Left cardiac atrium (tissue), 4 donors: ENCODE measurements at places on chromosomes 13 and 19. TPM values are rescaled to one million over a fixed set of nuclear protein-coding genes. Genes with fewer than 3 reads are reported as not detected.
A peak's percentile ranks its signal among the peaks of the same experiment; 100 is the strongest.

- DNase-seq = peak; percentile 39
Measured at GRCh38 chr19:45591004-45591637, 6.5 kb upstream of the OPA3 start.

GRCh38 chr13:57825066-57825465 is 193.5 kb downstream of the PCDH17 start:
- no peak for DNase-seq

DNA sequence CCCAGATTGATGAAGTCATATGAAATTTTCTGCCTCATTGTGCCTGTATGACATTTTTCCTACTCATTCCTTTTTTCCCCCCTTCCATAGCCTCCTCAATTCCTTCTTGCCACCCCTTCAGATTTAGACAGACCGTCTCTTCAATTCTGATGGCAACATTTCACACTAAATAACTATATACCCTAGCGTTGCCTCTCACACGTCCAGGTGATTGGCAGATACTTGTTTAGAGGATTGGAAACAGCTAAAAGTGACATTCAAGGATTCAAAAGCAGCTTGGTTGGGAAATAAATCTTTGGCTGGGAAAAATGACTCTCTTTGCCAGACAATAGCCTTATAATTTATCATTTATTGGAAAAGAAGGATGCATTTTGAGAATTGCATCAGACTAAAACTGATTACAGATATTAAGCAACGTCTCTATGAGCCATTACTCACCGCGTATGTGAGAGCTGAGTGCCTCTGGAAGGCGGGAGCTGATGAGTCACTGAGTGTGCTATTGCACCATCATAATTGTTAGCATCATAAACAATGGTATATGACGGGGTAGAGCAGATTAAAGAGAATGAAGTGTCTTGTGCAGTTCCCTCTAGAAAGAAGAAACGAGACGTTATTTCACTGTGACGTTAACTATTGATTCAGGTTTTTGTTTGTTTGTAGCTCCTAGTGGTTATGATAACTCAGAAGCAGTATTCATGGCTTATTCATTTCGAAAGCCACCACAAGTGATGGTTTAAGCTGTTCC is 61.1 kb upstream of the FAM216B start:
- DNase-seq = peak; percentile 26

GRCh38 chr13:76667551-76667950 is 218.7 kb downstream of the KCTD12 start:
- DNase-seq = no peak

GRCh38 chr13:35354285-35354684 is 122.2 kb downstream of the MAB21L1 start:
- no peak for DNase-seq

GRCh38 chr13:112686364-112686763 is 3.5 kb upstream of the ATP11A start:
- no peak for DNase-seq

DNA sequence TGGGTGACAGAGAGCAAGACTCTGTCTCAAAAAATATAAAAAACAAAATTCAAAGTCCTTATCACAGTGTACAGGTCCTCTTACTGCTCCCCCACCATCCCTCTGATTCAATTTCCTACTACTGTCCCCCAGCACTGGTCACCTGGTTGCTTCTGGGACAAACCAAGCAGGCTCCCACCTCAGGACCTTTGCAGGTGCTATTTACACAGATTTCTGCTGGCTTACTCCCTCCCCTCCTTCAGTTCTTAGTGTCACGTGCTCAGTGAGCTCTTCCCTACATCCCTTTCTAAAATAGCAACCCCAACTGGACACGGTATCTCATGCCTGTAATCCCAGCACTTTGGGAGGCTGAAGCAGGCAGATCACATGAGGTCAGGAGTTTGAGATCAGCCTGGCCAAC is 6.0 kb downstream of the IRF2BP1 start:
- no peak for DNase-seq

DNA sequence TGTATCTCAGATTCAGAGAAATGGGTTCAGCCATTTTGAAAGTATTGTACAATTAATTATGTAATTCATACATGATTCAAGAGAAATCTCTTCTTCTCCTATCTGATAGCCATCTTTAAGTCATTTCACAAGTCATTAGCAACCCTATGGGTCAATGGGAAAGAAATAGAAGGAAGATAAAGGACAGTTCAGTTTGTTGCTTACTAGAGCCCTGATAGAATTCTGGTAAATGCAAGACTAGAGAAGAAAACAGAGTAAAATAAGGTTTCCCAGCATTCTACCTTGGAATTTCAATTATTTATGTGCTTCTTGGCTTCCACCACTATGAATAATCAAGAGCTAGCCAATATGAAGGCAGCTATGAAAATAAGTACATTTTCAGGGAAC is 117.7 kb downstream of the LHFPL6 start:
- no peak for DNase-seq

DNA sequence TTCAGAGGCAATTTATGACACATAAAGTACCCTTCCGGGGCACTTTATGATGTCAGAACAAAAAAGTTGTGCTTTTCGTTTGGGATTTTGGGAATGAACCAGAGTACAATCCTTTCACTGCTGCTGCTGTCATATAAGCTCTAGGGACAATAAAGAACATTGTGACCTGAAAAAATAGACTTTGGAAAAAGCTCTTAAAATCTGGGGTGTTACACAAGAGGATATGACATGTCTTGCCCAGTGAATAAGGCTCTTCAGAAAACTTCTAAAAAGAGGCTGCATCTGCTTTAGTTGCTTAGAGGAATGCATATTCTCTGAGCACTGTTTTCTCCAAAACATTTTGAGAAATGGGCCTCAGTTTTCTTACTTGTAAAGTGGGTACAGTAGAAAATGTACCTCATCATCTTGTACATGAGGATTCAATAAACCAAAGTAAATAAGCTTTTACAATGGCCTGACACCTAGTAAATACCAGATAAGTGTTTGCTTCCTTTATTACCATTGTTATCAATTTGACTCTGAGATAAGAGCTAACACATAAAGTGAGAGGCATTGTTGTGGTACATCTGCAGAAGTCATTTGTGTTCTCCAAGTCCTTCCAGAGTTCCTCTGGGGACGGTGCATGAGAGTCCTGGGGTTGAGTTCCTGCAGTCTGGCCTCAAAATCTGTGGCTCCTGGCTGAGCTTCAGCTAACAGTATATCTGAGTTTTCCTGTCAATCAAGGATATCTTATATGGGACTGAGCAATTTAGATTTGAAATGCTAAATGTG is 67.4 kb upstream of the EDNRB start:
- DNase-seq = no peak

DNA sequence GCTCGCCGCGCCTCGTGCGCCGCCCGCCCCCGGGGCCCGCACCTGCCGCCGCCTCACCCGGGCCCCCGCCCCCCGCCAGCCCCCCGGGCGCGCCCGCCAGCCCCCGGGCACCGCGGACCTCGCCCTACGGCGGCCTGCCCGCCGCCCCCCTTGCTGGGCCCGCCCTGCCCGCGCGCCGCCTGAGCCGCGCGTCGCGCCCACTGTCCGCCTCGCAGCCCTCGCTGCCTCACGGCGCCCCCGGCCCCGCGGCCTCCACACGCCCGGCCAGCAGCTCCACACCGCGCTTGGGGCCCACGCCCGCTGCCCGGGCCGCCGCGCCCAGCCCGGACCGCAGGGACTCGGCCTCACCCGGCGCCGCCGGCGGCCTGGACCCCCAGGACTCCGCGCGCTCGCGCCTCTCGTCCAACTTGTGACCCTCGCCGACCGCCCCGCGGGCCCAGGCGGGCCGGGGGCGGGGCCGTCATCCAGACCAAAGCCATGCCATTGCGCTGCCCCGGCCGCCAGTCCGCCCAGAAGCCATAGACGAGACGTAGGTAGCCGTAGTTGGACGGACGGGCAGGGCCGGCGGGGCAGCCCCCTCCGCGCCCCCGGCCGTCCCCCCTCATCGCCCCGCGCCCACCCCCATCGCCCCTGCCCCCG is 17.2 kb downstream of the POLRMT start:
- DNase-seq = no peak

DNA sequence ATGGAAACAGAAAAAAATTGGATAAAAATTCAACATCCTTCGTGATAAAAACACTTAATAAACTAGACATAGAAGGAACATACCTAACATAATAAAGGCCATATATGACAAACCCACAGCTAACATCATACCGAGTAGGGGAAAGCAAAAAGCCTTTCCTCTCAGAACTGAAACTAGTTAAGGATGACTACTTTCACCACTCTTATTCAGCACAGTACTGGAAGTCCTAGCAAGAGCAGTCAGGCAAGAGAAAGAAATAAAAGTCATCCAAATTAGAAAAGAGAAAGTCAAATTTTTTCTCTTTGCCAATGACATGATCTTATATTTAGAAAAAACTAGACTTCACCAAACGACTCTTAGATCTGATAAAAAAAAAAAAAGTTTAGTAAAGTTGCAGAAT is 25.8 kb upstream of the SLC7A9 start:
- no peak for DNase-seq

DNA sequence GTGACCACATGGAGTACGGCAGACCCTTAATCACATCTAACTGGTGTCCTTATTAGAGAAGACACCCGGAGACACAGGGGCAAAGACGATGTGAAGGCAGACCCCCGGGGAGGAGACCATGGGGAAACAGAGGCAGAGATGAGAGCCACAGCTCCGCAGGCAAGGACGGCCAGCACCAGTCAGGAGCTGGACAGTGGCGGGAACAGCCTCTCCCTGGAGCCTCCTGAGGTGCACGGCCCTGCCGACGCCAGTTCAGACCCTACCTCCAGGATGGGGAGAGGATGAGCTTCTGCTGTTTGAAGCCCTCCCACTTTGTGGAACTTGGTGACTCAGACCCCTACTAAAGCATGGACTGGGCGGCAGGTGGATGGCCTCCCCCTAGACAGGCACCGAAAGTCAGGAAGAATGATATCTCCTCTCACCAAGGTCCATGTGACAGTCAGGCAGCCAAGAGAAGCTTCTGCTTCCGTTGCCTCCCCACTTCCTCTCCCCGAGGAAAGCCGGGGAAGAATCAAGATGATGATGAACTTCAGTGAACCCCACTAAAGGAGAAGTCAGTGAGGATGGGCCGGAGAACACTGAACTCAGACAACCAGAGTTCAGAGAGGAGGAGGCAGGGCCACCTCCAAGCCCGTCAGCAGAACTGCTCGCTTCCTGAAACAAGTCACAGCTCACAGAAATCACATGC is 25.4 kb downstream of the RAB20 start:
- DNase-seq = peak; percentile 47

GRCh38 chr19:39995794-39996193 is 1.1 kb upstream of the ZNF546 start:
- no peak for DNase-seq

DNA sequence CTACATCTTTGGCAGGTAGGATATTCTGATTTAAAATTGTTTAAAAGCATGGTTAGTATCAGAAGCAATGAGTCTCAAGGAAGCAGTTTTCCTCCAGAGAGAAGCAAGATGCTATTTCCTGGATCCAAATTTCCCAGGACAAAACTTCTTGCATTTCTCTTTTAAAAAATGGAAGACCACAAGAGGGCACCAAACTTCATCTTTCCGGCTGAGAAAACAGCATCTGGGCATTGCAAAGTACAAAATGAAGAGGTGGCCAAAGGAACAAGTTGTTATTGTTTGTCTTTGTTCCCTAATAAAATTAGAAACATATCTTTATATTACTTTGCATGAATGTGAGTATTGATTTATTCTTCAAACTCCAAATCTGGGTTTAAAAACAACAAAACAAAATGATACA is 60.0 kb upstream of the LRCH1 start:
- DNase-seq = no peak

DNA sequence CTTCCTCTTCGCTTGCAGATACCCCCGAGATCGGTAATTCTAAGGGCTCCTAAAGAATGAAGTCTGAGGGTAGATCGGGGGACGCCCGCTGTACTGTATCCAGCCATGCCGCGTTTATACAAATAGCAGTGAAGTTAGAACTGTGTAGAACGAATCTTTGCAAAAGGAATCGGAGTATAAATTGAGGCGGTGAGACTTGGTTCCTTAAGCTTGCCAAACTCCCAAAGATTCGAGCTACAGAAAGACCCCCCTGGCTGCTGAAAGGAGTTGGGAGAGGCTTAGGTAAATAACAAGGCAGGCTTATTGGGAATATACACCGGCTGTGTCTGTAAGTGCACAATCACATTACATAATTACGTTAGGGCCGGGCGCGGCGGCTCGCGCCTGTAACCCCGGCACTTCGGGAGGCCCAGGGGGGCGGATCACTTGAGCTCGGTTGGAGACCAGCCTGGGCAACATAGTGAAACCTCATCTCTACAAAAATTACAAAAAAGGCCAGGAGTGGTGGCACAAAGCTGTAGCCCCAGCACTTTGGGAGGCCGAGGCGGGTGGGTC is 12.2 kb downstream of the TMEM160 start:
- DNase-seq = no peak

GRCh38 chr13:100443998-100444328 is 144.6 kb downstream of the GGACT start:
- DNase-seq = no peak

DNA sequence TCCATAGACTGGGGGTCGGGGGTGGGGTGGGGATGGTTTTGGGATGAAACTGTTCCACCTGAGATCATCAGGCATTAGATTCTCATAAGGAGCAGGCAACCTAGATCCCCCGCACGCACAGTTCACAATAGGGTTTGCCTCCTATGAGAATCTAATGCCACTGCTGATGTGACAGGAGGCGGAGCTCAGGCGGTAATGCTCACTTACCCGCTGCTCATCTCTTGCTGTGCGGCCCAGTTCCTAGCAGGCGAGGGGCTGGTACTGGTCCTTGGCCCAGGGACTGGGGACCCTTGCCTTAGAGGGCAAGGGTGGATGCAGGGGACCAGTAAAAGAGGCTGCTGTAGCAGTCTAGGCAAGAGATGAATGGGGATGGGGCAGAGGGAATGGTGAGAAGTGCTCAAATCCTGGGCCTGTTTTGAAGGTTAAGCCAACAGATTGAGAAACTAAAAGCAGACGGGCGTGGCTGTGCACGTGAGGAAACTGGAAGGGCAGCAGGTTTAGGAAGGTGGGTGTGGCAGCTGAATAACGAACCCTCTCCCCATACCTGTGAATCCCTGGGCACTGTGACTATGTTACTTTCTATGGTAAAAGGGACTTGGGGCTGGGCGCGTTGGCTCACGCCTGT is 1.5 kb upstream of the ERICH4 start:
- DNase-seq = no peak

AMER2 gene
- not detected for total RNA-seq

AKAP11 gene
- total RNA-seq = 21.6 TPM

OR7D2 gene
- total RNA-seq = not detected

PEG3 gene
- 10.7 TPM for total RNA-seq

ALKBH7 gene
- 93.7 TPM for total RNA-seq

MBD3L2 gene
- total RNA-seq = not detected

LILRA5 gene
- total RNA-seq = 4.7 TPM

VMAC gene
- 3.3 TPM for total RNA-seq

ERICH4 gene
- not detected for total RNA-seq

IRGC gene
- total RNA-seq = not detected
